Endothelial cell of umbilical vein (primary cell): ENCODE measurements at places on chromosomes 6 and 20. TPM values are rescaled to one million over a fixed set of nuclear protein-coding genes. Genes with fewer than 3 reads are reported as not detected.

The HTR1B gene
- 54.7 and 57.5 TPM in 2 replicates for total RNA-seq

The LBP gene
- not detected in 2 replicates for total RNA-seq

The TAGAP gene
- not detected in 2 replicates for total RNA-seq

The ZSCAN31 gene
- total RNA-seq, result 19.5 and 23.0 TPM in 2 replicates

The GUCA1A gene
- 0.22 TPM in 1 of 2 replicates, not detected in the other for total RNA-seq
